Epithelial cell of proximal tubule (primary cell): ENCODE measurements at places on chromosomes 13 and 19. TPM values are rescaled to one million over a fixed set of nuclear protein-coding genes. Genes with fewer than 3 reads are reported as not detected.

GRCh38 chr19:7013678-7014077 is 7.6 kb downstream of the MBD3L2B start:
- DNase-seq = peak; percentile 86

- DNase-seq = no peak
Observed at GRCh38 chr13:94028650-94029049, 450.8 kb downstream of the DCT start.

DNA sequence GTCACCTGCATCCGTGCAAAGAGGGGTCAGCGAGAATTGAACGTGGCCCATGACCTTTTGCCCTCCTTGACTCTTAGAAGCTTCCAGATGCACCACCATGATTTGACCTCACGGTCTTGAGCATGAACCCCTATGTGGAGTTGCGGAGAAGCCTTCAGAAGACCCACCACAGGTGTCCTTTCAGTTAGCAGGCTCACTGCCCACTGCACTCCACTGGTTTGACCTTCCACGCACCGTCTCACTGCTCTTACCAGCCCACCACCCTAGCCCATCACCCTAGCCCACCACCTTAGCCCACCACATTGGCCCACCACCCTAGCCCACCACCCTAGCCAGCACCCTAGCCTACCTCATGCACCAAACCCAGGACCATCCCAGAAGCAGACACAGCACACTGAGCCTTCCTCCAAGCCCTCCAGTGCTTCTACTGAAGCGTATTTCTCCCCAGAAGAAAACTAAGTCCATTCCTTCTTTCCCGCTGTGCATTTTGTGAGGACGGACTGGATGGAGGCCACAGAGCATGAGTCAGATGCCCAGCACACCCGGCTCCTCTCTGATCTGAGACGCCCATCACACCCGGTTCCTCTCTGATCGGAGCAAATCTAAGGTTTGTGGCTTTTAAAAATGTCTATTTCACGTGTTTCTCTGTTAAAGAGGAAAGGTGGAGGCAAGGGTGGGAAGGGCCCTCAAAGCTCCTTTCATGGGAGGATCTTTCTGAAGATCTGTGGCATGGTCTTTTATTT is 45.8 kb downstream of the SOX1 start:
- no peak for DNase-seq

The CLEC17A gene
- not detected in 2 replicates for total RNA-seq

The GJB2 gene
- total RNA-seq = 5.1 and 5.7 TPM in 2 replicates

The ZNF730 gene
- total RNA-seq = 4.5 and 6.4 TPM in 2 replicates
